ENCODE measurements at places on chromosomes 5 and 9.

GRCh38 chr5:2168601-2169429, 286.1 kb upstream of the IRX4 start:
- no peak for DNase-seq

GRCh38 chr9:125949703-125950460, 202.7 kb downstream of the PBX3 start:
- DNase-seq: no peak

DNA sequence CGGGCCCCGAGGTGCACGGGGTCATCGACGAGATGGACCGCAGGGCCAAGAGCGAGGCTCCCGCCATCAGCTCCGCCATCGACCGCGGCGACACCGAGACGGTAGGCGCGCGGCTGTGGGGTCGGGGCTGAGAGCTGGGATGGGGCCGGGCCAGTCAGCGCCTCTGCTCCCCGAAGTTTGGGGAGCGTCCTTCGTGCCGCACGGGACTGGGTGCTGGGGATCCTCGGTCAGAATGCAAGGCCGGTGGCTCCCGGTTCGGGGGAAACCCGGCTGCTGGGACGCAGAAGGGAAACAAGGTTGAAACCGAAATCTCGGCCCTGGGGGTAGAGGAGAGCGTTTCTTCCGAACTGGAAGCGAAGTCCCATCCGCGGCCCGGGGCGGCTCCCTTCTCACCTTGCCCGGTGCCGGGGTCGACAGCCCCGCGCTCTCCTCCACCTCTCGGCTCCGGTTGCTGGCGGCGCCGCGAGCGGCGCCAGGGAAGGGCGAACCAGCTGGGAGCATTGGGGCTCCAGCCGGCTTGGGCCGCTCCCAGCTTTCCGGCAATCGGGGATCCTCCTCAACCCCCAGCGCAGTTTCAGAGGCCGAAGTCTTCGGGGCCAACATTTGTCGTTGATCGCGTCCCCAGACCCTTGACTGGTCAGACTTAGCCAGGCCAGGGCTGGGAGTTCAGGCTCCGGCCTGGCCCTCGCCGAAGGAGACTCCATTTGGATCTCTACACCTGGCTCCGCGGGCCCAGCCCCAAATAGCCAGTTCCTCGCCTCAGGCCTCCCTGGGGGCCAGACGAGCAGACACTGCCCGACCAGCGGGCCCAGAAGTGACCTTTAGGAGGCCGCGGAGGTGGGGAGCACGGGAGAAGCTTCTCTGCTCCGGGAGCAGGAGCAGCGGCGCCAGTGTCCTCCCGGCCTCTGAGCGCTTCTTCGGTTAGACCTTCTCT, 1.1 kb downstream of the LHX2 start:
- DNase-seq: no peak

DNA sequence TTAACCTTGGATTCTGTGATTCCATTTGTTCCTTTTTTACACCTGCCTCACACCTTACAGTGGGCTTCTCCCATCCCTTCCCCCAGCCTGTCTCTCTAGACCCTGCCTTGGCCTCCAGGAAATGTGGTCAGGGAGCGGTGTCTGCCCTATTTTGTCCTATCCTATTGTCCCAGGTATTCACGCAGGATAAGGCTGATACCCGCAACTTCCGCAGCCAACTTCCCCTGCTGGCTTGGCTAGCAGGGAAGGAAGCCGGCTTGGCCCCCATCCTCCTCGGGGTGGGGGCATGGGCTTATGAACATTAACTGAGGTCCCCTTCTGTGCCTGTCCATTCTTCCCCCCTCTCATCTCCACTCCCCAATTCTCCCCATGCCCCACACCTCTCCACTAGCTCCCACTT, 3.5 kb downstream of the CSF1R start:
- no peak for DNase-seq

DNA sequence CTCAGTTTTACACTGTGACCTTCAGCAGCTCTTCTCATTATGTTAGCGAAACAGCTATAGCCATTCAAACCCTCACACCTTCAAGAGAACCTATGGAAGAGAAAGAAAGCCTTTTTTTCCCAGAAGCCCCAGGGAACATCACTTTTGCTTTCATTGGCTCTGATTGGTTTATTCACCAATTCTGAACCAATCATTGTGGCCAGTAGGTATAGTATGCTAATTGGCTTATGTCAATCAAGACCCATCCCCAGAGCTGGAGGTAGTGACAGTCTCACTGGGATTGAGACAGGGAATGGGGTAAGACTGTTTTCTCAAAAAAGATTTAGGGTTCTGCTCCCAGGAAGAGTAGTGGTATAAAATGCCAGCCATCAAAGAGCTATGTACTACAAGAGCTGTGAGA, 74.1 kb upstream of the FSD1L start:
- DNase-seq: peak; percentile 4

- DNase-seq: no peak
Observed at GRCh38 chr5:96984506-96985192, 48.8 kb downstream of the LNPEP start.

- no peak for DNase-seq
Observed at GRCh38 chr5:110219769-110220168, 506.7 kb downstream of the TMEM232 start.

DNA sequence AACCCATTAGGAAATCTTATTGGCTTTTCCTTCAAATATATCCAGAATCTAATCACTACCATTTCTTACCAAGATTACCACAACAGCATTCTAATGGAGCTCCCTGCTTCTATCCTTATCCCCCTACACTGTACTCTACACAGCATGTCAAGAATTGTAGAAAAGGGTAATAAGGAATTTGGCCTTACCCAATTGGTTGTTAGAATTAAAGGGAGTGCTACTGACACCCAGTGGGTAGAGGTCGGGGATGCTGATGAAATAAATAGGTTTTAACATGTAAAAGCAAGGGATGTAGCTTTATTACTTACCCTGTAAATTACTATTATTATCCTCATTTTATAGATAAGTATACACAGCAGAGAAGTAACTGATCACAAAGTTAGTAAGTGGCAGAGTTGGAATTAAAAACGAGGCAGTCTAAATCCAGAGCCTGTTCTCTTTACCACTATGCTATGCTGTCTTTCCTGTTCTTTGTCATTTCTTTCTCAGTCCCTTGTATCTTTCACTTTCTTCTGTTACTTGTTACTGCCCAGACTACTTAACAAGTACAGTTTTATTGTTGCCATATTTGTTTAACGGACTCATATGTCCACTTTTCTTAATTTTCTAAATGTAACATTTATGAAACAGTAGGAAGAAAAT, 10.5 kb downstream of the SLC38A9 start:
- no peak for DNase-seq

DNA sequence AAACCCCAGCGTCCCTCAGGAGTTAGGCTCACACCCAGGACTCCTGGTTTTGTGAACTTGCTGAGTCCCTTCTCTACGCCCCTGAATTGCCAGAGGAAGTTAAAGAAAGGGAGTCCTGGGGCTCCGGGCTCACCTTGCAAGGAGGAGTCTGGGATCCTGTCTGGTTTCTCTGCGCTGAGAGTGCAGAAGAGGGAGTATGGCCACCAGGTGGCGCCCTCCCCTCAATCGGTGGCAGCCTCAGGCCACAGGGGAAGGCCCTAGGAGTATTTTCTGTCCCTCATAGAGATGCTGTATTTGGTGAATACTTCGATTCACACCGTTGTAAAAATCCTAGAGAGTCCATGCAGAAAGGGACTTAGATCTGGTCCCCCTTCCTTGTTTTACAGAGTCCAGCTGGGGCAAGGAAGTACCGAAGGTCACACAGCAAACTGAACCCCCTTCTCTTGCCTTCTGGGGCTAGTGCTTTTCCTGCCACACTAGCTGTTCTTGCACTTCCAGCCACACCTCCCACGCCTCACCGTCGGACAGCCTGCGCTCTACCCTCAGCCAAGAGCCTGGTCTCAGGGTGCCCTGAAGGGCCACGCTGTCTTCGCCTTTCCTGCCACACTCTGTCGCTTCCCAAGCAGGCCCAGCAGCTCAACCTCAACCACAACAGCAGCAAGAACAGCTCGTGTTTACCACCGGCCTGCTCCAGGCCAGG, 10.2 kb downstream of the HAND1 start:
- DNase-seq: peak; percentile 80

- DNase-seq: no peak
Observed at GRCh38 chr5:54526604-54527288, 9.2 kb downstream of the SNX18 start.

DNA sequence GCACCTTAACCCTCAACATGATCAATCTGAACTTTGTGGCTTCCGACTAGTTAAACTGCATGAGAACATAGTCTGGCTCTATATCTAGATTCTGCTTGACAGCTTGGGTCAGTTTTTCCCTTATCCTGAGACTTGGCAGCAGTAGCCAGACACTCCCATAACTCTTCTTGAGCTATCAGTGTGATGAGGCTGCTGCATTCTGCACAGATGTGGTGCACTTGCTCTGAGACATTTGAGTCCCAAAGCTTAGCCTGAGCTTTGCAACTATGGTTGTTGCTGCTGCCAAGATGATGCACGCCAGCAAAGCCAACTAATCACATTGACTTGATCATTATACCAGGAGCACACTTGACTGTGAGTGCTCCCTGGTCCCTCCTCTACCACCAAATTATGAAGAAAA, 36.2 kb downstream of the MOCS2 start:
- DNase-seq: no peak

DNA sequence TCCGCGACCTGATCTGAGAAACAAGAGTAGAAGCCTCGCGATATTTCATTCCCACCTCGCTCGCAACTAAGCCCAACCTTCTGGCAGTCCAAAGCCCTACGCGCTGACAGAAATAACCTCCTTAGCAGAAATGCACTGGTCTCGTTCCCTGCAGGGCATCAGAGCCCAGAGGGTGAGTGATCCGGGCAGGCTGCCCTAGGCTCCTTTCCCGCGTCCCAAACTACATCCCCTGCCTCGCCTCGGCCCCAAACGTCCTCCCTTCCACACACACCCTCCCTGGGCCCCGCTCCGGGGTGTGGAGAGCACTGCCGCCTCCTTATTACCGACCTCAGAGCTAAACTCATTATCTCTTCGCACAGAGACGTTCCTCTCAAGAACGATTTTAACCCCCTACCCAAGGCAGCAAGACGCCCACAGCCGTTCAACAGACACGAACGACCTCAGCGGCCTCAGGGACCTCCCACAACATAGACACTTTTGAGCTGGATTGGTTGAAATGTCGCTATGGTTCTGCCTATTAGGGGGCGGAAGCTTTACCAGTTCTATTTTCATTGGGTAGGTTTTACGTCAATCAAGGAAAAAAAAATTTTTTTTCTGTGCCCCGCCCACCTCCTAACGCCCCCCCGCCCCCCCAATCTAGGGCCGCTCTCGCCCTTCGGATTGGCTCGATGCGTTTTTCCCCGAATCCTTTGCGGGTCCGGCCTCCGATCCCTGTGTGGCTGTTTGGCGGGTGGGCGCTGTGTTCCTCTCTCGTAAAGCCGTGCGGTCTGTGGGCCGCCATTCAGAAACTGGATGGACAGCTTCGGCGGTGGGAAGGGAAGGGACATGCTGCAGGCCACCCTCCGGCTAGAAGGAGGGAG, at the start of gene CETN3:
Gene CETN3, minus strand, starts transcription at position 439 of the 860 bp plus-strand sequence. Its CDS starts 95 bp downstream, at position 344.
- peak; percentile 95 for DNase-seq

DNA sequence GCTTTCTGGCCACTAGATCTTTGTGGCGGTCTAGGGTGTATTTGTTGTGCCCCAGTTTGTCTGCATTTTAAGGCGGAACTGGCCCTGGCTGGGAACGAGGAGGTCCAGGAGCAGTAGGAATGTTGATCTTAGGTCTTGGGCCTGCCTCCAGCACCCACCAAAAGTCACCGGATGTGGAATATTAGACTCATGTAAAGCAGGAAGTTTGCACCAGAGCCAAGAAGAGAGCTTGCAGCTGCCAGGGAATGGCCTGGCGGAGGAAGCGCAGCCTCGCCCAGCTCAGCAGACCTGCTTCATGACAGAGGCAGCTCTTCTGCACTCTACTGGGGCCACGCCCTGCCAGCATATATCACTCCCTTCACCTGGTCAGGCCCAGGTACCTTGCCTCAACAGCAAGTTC, 3.3 kb downstream of the GPX3 start:
- no peak for DNase-seq

DNA sequence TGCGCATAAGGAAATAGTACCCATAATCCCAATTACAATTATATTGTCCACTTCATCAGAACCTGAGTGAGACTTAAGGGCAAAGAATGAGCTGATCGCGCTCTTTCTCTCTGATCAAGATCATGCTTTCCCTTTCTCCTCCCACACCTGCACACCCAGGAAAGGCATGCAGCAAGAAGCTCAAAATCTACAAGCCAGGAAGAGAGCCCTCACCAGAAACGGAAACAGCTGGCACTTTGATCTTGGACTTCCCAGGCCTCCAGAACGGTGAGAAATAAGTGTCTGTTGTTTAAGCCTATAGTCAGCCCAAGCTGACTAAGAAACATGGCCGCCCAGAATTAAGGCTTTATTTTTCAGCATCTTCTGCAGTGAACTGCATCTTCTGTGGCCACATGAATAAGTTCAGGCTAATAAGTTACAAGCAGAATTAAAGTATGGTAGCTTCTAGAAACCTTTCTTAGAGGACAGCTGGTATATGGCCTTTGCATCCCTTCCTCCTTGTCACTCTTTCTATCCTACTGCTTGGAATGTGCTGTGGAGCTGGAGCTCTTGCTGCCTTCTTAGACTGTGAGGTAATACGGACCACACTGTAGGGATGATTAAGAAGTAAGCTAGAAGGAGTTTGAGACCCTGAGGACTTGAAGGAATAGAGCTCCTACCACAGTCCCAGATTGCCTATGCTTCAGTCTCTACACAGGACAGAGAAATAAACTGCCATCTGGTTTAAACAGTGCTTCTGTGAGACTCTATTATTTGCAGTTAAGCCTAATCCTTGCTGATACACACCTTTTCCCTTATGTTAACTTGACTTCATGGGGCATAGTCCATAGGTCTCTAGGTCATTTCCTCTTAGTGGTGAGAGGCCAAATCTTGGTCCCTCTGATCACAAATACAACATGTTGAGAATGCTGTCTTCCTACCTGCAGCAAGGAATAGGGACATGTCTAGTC, 17.2 kb downstream of the OR2S2 start:
- DNase-seq: no peak

All from NAMALWA (cell line).